ENCODE measurements at places on chromosomes 16 and 17.

GRCh38 chr16:48356633-48357376 is 28.4 kb downstream of the SIAH1 start:
- DNase-seq = no peak

- no peak for DNase-seq
These were observed 28.5 kb downstream of the CMIP start for GRCh38 chr16:81473066-81473488.

- DNase-seq = no peak
These were observed 5.7 kb upstream of the KRT13 start for GRCh38 chr17:41511116-41511515.

- no peak for DNase-seq
These were observed 38.4 kb upstream of the CBFA2T3 start for GRCh38 chr16:89015271-89015859.

DNA sequence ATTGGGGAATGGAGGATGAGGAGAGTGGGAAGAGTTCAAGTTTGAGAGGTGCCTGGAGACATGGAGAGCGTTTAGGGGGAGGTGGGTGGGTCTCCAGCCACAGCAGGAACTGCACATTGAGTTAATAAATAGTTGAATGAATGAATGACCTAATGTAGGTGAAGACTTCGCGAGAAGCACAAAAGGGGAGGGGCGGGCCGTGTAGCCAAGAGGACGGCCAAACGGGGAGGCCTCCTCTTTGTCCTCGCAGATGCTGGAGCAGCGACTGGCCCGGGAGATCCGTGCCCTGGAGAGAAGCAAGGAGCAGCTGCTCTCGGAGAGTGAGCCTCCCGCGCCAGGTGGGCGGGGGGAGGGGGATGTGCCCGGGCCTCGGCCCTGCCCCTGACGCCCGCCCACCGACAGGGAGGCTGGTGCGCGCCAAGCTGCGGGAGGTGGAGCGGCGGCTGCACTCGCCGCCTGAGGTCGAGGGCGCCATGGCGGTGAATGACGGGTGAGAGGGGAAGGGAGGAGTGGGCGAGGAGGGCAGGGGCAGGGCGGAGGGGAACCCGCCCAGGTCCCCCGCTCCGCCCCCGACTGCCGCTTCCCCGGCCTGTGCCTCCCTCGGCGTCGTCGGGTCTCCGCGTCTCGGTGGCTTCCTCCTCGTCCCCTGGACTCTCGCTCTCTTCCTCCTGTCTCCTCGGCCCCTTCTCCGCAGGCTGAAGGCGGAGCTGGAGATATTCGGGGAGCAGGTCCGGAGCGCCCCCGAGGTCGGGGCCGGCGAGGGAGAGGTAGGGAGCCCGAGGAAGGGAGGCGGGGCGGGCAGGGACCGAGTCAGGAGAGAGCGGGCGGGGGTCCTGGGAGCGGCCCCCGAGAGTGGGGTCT is 12.9 kb downstream of the SYCE1L start:
- DNase-seq = no peak

GRCh38 chr16:47213761-47214440 is 70.2 kb upstream of the NETO2 start:
- no peak for DNase-seq

GRCh38 chr16:19210280-19210924 is 42.4 kb downstream of the SYT17 start:
- DNase-seq = no peak

GRCh38 chr17:71830866-71831265 is 290.0 kb upstream of the SOX9 start:
- no peak for DNase-seq

- no peak for DNase-seq
These were observed 3.3 kb upstream of the VAC14 start for GRCh38 chr16:70804153-70804733.

- no peak for DNase-seq
These were observed 19.0 kb downstream of the EEF2K start for GRCh38 chr16:22225060-22225459.

- no peak for DNase-seq
These were observed 95.5 kb upstream of the GSE1 start for GRCh38 chr16:85517563-85518179.

Data from esophagus squamous epithelium (tissue), 5 donors.